ENCODE measurements at places on chromosomes 12 and 14.
A peak's percentile ranks its signal among the peaks of the same experiment; 100 is the strongest.

DNA sequence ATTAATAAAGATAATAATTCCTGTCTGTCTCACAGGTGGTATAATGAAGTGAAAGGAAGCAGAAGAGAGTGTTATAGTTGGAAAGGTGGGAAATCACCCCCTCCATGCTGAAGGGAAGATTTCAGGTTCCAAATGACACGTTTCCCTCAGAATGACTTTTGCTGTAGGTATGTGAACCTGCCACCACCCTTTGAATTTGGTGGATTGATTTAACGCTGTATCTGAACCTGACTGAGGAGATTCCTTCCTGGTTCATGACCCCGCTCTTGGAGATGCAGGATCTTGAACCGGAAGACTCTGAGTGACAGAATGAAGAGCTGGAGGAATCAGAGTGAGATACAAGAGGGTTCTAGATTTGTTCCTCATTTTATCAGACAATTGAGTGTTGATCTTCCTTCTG, 20.3 kb upstream of the EMP1 start:
- H3K27me3 ChIP-seq, result no peaks in the 10 kb centered on the region
- no peaks in the 10 kb centered on the region for H3K36me3 ChIP-seq
- peaks cover 24% of the 10 kb centered on the region for H3K4me1 ChIP-seq

- H3K4me1 ChIP-seq, result peaks cover 8% of the 10 kb centered on the region
- DNase-seq, result no peak
- H3K36me3 ChIP-seq, result no peaks in the 10 kb centered on the region
- no peaks in the 10 kb centered on the region for H3K27me3 ChIP-seq
Measured at GRCh38 chr12:6288235-6288634, 22.2 kb upstream of the PLEKHG6 start.

DNA sequence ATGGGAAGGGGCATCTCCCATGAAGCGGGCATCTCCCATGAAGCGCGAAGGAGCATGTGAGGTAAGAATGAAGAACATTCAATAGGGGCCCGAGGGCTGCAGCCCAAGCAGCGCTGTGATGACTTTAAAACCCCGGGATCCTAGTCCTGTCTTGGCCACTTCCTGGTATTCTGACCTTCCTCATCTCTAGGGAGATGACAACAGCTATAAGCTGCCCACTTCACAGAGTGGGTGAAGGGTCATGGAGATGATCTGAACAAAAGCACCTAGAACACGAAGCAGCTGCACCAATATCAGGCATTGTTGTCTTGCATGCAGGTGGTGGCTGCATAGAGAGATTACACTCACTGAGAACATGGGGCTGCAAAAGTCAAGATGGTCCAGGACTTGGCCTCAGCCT, 64.5 kb downstream of the SPTB start:
- H3K27me3 ChIP-seq, result no peaks in the 10 kb centered on the region
- no peak overlapping the region for H3K4me3 ChIP-seq
- H3K36me3 ChIP-seq, result no peaks in the 10 kb centered on the region
- H3K27ac ChIP-seq, result no peak overlapping the region

- H3K27ac ChIP-seq, result no peak overlapping the region
- no peak overlapping the region for H3K4me3 ChIP-seq
- H3K27me3 ChIP-seq, result no peaks in the 10 kb centered on the region
- H3K36me3 ChIP-seq, result no peaks in the 10 kb centered on the region
Measured at GRCh38 chr12:83939718-83940117, 972.9 kb downstream of the SLC6A15 start.

DNA sequence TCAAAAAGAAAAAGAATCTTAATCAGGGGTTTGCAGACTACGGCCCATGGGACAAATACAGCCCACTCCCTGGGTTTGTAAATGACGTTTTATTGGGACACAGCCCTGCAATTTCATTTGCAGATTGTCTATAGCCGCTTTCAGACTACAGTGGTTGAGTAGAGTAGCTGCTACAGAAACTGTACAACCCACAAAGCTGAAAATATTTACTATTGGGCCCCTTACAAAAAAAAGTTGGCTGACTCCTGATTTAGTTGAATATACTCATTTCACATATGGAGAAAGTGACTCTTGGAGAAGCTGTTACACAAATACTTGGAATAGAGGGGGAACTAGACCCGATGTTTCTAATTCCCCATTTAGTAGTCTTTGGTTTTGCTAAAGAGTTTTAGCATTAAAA, 162.5 kb upstream of the NOS1 start:
- no peaks in the 10 kb centered on the region for H3K27me3 ChIP-seq
- peaks cover 3% of the 10 kb centered on the region for H3K4me1 ChIP-seq
- no peak overlapping the region for H3K27ac ChIP-seq
- no peak for DNase-seq
- no peak overlapping the region for H3K4me3 ChIP-seq
- H3K36me3 ChIP-seq, result no peaks in the 10 kb centered on the region

DNA sequence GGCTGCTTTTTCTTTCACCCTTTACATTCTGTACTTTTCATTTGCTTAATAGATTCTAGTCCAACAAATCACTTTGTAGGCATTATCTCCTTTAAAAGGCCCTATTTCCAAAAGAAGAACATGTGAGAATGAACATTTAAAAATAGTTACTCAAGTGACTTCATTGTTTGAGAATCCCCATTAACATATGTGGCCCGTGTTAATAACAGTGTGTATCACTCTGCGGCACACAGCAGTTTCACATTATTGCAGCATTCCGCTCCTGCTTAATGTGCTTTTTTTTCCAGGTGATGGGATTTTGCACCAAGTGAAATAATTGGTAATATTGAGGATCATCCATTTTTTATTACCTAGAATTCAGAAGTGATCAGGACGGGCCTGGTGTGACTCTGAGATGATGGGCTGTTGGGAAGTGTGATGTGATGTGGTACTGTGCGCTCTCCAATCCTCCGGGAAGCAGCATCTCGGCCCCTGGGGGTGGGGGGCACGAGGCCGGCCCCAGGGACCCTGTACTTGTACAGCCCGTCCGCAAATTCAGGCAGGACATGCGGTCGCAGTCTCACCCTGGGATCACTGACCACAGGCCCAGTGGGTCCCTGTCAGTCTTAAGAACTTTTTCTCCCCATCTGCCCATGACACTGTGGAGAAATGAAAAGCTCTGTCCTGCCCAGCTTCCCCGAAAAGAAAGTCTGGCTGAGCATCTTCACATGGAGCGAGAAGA, 32.9 kb downstream of the SLC15A4 start:
- no peaks in the 10 kb centered on the region for H3K27me3 ChIP-seq
- peaks cover 10% of the 10 kb centered on the region for H3K4me1 ChIP-seq
- no peak overlapping the region for H3K4me3 ChIP-seq
- H3K36me3 ChIP-seq, result peaks cover 34% of the 10 kb centered on the region
- no peak overlapping the region for H3K27ac ChIP-seq
- DNase-seq, result no peak

DNA sequence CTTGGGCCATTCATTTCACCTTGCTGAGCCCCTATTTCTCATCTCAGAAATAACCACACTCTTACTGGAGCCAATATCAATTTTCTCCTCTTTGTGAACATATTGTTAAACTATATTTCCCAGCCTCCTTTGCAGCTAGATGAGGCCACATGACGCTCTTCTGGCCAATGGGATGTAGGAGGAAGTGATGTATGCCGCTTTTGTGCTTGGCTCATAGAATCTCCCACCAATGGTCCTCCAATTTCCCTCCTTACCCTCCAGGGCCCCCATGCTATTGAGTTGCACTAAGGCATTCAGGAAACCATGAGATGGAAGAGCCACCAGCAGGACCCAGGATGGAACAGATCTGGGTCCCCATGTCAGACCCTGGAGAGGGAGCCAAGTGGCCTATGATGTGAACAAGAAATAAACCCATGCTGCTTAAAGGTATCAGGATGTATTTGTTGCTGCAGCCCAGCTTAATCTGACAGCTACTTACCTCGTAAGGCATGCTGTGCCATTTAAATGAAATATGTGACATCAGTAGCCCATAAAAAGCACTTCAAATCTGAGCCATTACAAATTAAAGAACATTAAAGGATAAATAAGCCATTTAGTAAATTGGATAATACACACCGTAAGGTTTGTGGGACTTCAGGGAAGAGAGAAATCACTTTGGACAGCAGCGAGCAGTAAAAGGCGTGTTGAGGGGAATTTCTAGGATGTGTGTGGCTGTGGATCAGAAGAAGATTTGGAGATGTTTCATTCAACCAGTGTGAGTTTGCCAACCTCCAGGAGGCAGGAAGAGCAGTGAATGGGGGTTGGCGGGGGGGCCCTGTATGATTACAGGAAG, 24.4 kb upstream of the BDKRB2 start:
- no peaks in the 10 kb centered on the region for H3K27me3 ChIP-seq
- no peak overlapping the region for H3K4me3 ChIP-seq
- no peak for DNase-seq
- peaks cover 9% of the 10 kb centered on the region for H3K4me1 ChIP-seq
- no peak overlapping the region for H3K27ac ChIP-seq

DNA sequence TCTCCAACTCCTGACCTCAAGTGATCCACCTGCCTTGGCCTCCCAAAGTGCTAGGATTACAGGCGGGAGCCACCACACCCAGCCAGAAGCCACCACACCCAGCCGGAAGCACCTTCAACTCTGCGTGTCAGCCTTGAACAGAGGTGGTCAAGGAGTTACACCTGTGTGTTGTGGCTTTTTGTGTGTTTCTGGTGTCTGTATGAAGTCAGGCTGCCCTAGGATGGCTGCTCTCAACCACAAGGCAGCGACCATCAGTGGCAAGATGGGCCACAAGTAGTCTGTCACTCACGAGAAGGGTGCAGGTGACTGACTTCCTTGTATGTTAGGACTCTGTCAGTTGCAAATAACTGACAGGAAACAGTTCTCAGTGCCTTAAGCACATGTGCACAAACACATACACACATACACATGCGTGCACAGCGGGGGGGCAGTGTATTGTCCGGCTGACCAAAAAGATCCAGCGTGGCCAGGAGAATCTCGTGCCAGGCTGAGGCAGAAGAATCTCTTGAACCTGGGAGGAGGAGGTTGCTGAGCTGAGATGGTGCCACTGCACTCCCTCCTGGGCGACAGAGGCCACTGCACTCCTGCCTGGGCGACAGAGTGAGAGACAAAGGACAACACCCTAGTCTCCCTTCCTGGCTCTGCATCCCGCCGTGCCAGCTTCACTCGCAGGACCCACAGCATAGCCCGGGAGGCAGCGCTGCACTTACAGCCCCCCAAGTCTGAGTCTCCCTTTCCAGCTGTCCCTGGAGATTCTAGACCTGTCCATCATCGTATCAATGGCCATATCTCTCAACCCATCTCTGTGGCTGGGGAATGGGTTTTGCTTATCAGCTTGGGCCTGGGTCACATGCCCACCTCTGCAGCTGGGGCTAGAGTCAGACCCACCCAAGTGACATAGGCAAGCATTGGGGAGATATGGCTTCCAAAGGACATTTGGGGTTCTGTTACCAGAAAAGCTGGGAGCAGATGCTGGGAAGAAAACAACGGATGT, 13.7 kb downstream of the P2RX4 start:
- H3K36me3 ChIP-seq, result peaks cover 3% of the 10 kb centered on the region
- H3K27ac ChIP-seq, result peak overlapping the region; percentile 46
- no peak for DNase-seq

DNA sequence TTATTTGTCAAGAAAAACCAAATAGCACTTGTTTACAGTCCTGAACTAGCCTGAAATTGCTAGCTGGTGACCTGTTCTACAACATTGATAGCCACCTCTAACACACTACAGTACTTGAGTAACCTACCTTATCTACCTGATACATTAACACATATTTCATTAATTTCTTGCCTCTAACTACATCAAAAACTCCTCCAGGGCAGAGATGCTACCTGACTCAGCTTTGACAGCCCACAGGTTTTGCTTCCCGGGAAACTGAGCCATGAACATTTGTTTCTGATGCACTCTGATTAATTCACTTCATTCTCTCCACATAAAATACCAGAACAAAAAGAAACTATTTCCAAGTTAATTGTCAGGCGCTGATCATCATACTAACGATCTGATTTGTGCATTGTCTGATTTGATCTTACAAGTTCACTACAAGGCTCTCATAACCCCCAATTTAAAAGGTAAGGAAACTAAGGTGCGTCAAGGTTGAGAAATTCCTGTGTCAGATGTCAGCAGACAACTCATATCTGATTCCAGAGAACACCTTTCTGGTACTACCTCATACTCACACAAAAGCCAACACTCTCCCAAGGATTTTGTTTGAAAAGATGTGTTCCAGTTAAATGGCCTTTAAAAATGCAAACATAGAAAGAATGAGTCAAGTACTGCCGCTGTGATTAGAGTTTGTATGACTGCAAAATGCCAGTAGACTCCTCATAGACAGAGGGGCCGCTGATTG, 768.7 kb downstream of the BCL11B start:
- no peaks in the 10 kb centered on the region for H3K36me3 ChIP-seq
- H3K4me3 ChIP-seq, result no peak overlapping the region
- H3K27ac ChIP-seq, result no peak overlapping the region
- no peaks in the 10 kb centered on the region for H3K27me3 ChIP-seq
- H3K4me1 ChIP-seq, result no peaks in the 10 kb centered on the region
- no peak for DNase-seq

DNA sequence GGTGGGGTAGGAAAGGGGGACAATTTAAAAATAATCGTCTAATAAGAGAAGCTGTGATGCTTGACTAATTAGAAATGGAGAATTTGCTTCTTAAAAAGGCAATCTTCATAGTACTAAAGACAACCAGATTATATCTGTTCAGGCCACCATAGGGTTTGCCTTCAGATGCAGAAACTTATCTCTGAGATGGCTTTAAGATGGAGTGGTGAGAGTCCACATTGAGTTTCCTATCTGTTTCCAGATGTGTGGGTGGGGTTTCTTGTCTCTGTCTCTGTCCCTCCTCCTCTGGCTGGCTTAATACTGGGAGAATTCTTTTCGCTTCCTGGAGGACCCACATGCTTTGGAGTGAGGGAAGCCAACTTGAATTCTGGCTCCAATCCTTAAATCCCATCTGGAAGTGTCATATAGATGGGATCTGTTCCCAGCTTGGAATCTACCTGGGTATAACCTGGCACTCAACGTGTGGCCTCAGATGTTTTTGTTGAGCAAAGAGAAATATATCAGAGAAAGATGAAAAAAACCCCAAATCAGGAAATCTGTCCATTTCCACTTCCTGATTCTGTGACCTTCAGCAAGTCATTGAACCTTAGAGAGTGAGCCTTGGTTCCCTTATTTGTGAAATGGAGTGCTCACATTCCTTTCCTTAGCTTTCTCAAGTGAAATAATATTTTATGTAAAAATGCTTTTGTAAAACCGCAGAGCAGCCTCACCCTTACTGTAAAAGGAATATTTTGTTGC, 66.4 kb downstream of the CHST11 start:
- no peaks in the 10 kb centered on the region for H3K27me3 ChIP-seq
- H3K4me1 ChIP-seq, result peaks cover 72% of the 10 kb centered on the region
- peak overlapping the region; percentile 39 for H3K27ac ChIP-seq
- no peak for DNase-seq

GRCh38 chr12:108374596-108375320, 35.6 kb upstream of the CMKLR1 start:
- no peaks in the 10 kb centered on the region for H3K4me1 ChIP-seq
- DNase-seq, result no peak
- H3K4me3 ChIP-seq, result no peak overlapping the region
- H3K36me3 ChIP-seq, result no peaks in the 10 kb centered on the region
- H3K27me3 ChIP-seq, result no peaks in the 10 kb centered on the region

DNA sequence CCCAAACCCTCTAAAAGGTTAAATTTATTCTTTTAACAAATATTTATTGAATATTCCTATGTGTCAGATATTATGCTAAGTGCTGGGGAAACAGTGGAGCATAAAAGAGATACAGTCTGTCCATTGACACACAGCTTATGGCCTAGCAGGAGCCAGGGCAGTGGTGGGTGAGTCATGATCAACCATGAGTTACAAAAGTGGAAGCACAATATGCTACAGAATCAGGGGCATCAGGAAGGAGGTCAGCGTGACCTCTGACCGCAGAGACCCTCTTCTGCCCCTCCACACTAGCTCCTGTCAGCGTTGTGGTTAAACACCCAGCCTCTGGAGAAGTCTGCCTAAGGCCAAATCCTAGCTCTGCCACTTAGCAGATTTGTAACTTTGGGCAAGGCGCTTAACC, 4.7 kb upstream of the PPP1R1A start:
- no peak overlapping the region for H3K4me3 ChIP-seq
- H3K27me3 ChIP-seq, result peaks cover 7% of the 10 kb centered on the region
- no peak overlapping the region for H3K27ac ChIP-seq
- DNase-seq, result no peak
